ENCODE measurements at places on chromosomes 3 and 15. TPM values are rescaled to one million over a fixed set of nuclear protein-coding genes. Genes with fewer than 3 reads are reported as not detected.

The GPR149 gene
- not detected for total RNA-seq

The TF gene
- total RNA-seq: under 0.01 TPM

The RHOV gene
- not detected for total RNA-seq

The CCDC54 gene
- not detected for total RNA-seq

The CCR8 gene
- not detected for total RNA-seq

The ABTB1 gene
- 11.7 TPM for total RNA-seq

The ERICH6 gene
- not detected for total RNA-seq

The PDCD10 gene
- total RNA-seq: 58.1 TPM

The PCLAF gene
- 44.9 TPM for total RNA-seq

The SLC22A13 gene
- total RNA-seq: 0.22 TPM

The TRIM71 gene
- not detected for total RNA-seq

The ISLR2 gene
- total RNA-seq: 0.25 TPM

The GATA2 gene
- total RNA-seq: 5.6 TPM

The SYNPR gene
- total RNA-seq: not detected

The NMB gene
- total RNA-seq: 4.0 TPM

The LRRC2 gene
- 7.4 TPM for total RNA-seq

The ADAMTS7 gene
- total RNA-seq: 1.2 TPM

The PARP15 gene
- total RNA-seq: under 0.01 TPM

The TUBGCP4 gene
- total RNA-seq: 16.7 TPM

The GOLGA8G gene
- not detected for total RNA-seq

The CLDN1 gene
- 0.55 TPM for total RNA-seq

The GJD2 gene
- not detected for total RNA-seq

The EFHB gene
- 0.11 TPM for total RNA-seq

The FETUB gene
- not detected for total RNA-seq
